ENCODE measurements at places on chromosomes 1 and 21.

- no peak for DNase-seq
These were observed 278.1 kb upstream of the CAMK1G start for GRCh38 chr1:209305221-209305954.

DNA sequence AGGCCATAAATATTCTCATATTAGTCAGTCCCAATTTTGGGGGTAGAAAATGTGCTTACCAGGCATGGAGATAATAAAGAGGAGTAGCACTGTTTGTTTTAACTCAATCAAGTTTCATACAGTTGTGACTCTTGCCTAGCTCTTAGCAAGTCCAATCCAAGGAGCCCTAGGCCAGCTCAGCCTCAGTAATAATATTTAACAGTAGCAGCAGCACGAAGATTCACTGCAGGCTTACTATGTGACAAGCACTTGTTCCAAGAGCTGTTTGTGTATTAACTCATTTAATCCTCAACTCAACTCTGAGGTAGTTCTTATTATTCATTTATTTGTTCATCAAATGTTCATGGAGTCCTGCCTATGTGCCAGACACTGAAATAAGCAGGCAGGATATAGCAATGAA is 12.3 kb downstream of the CD58 start:
- DNase-seq: no peak

DNA sequence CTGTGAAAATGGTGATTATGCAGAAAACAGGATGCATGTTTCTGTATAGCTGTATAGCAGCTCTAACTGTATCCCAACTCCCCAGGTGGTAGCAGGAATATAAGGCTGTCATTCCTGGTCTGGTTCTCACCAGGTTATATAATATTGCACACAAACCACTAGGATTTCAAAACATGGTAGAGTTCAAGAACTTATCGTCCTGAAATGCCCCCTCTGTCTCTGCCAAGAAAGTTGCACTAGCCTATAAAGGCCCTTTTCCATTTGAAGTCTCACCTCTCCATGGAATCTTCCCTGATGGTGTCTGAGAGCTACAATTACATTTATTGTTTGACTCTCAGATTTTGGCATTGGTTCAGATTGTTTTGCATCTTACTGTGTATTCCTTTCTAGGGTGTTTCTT is 184.9 kb upstream of the FAM78B start:
- no peak for DNase-seq

- no peak for DNase-seq
These were observed 50.2 kb downstream of the CAPZB start for GRCh38 chr1:19435181-19435580.

DNA sequence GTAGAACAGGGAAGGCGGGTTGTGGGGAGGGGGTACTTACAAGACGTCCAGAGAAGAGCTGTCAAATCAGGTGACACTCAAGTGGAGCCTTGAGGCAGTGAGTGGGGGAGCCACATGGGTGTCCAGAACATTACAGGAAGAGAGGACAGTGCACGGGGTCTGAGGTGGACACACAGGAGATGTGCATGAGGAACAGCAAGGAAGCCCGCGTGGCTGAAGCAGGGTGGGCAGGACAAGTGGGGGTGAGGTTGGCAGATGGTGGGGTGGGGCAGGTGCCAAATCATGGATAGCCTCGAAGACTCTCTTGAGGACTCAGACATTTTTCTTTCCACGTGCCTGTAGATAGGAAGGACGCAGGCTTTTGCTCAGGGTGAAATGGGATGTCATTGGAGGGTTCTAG is 921 bp downstream of the SMPDL3B start:
- no peak for DNase-seq

GRCh38 chr1:205187420-205187819 is 24.1 kb downstream of the DSTYK start:
- no peak for DNase-seq

- DNase-seq: no peak
These were observed 17.3 kb downstream of the LCE4A start for GRCh38 chr1:152725261-152725660.

GRCh38 chr1:172790245-172790644 is 131.3 kb downstream of the FASLG start:
- no peak for DNase-seq

DNA sequence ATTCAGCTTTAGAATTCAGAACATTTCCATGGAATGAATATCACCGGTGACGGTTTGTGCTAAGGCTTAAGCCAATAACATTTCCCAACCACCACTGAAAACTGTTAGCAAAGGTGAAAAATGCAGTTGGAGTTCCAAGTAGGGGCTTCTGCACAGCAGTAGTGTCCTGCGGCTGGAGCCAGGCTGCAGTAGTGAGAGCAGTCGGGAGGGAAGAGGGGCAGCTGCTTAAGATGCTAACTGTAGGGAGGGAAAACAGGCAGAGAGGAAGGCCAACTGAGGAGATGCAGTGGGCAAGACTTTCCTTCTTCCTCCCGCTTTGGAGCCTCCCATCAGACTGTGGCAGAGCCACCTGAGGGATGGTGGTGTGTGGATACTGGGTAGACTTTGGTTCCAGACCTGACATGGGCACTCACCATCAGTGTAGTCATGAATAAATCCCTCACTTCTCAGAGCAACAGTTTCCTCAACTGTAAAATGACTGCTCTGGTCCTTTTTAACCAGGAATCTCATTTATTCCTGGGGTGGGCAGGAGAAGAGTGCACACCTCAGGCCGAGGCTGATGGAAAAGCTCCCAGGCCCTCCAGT is 3.2 kb downstream of the F3 start:
- DNase-seq: no peak
